Omental fat pad (tissue), 4 donors: ENCODE measurements at places on chromosomes 4 and X.

DNA sequence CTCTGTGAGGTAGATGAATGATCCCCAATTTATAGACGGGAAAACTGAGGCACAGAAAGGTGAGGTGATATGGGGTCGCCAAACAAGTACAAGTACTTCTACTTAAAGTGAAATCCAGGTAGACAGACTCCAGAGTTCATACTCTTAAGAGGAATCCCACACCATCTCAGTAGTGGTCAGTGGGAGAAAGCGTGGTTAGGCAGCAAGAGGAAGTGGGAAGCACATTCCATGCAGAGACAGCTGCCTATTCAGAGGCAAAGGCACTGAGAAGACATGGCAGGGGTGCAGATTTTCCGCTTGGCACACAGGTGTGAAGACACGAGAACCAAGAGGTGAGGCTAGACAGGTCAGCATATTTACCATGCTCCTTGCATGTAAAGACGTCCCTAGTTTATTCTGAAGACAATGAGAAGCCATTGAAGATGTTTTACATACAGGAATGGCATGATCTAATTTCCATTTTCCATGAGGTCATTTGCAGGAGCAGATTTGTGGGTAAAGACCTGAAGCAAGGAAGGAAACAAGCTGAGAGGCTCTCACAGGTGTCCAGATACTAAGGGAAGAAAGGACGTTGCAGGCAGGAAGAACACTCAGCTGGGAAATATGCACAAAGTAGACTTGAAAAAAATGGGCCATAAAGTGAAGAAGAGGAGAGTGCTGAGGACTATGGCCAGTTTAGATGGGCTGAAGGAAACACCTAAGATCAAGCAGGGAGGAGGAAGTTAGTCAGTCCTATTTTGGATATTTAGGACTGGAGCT, 17.3 kb upstream of the CLNK start:
- no peak for DNase-seq

DNA sequence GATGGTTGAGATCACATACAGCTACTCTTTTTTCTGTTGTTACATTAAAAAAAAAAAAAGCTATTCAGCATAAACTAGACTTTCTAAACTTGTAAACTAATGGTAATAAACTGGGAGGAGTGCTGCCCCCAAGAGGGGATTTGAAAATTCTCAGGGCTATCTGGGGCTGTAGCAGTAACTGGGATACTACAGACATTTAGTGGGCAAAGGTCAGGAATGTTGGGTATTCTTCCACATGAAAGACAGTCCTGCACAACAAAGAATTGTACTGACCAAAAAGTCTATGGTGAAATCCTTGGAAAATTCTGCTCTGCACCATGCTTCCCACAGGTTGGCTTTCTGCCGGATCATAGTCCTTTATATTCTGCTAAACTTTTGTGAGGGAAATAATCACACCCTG, 232.6 kb upstream of the BOD1L1 start:
- no peak for DNase-seq

DNA sequence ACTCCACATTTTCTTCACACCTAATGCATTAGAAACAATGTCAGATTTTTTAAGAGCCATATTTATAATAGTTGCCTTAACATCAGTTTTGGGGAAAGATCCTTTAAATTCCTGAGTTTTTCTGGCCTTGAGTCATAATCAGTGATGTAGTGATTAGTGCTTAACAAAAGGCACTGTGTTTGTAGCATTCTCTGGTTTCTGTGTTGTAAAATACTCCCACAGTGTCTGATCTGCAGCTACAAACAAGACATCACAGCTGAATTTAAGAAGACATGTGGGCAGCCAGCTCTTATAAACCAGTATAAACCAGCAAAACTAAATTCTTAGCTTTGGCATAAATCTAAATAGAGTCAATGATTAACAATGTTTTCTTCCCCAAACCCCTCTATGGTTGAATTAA, 233.8 kb downstream of the FSTL5 start:
- DNase-seq, result no peak

DNA sequence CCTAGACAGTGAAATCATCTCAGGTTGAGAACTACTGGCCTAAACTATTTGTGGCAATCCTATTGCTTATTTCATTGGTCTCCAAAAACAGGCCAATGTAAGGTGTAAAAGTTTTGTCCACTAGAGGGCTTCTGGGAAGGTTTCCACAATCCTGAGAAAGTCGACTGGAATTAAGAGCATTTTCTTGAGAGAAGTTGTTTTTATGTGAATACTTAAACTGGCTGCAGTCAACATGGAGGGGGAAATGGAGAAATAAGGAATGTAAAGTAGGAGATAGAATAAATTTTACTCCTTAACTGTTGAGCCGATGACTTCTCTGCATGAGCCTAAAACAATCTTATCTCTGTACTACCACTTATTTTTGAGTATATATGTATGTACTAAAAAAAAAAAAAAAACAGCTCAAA, 11.0 kb upstream of the EIF4E start:
- no peak for DNase-seq

GRCh38 chrX:109997786-109998452, 5.0 kb upstream of the TMEM164 start:
- DNase-seq, result no peak

GRCh38 chrX:104659005-104659744, 93.2 kb downstream of the IL1RAPL2 start:
- DNase-seq, result no peak

- no peak for DNase-seq
Observed at GRCh38 chr4:159035570-159035969, 67.3 kb upstream of the RAPGEF2 start.

GRCh38 chr4:67030636-67031035, 514.7 kb downstream of the CENPC start:
- no peak for DNase-seq

DNA sequence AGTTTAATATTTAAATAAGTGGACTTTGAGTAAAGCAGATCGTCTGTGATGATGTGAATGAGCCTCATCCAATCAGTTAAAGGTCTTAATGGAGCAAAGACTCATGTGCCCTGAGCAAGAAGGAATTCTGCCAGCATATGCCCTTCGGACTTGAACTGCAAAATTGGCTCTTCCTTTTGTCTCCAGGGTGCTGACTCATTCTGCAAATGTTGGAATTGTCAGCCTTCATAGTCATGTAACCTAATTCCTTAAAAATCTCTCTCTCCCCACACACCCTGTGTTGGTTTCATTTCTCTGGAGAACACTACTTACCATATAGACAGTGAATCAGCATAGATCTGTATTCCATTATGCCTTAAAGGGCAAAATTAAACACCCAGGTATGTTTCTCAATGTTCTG, 609.8 kb upstream of the GALNTL6 start:
- DNase-seq, result no peak

- no peak for DNase-seq
Observed at GRCh38 chr4:159077702-159078495, 25.0 kb upstream of the RAPGEF2 start.

DNA sequence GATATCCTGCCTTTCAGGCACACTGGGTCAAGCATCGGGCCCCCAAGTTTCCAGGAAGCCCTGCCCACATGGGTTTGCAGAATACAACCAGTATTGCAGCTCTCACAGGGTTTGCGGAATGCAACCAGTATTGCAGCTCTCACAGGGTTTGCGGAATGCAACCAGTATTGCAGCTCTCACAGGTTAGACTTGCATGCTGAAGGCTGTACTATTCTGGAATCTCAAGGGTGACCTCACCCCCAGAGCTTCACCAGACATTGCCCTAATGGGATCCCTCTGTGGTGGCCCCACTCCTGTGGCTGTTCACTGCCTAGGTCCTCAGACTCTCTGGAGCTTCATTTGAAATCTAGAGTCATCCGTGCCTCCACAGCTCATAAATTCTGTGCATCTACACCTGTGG, 640.7 kb upstream of the ATOH1 start:
- no peak for DNase-seq

GRCh38 chr4:14218641-14219040, 591.1 kb upstream of the BOD1L1 start:
- no peak for DNase-seq

GRCh38 chrX:7061429-7061828, 86.1 kb upstream of the STS start:
- no peak for DNase-seq

- no peak for DNase-seq
Observed at GRCh38 chrX:122625239-122625638, 558.8 kb upstream of the GRIA3 start.

- DNase-seq, result no peak
Observed at GRCh38 chr4:93764639-93765246, 63.8 kb upstream of the ATOH1 start.

- no peak for DNase-seq
Observed at GRCh38 chrX:119635799-119636198, 29.6 kb upstream of the NKRF start.

- no peak for DNase-seq
Observed at GRCh38 chr4:73874386-73874785, 5.2 kb downstream of the CXCL1 start.

- DNase-seq, result no peak
Observed at GRCh38 chr4:20680736-20681135, 19.5 kb upstream of the PACRGL start.

- DNase-seq, result no peak
Observed at GRCh38 chr4:8602686-8603430, 10.3 kb downstream of the CPZ start.

GRCh38 chr4:54813674-54814073, 155.9 kb downstream of the KIT start:
- no peak for DNase-seq

DNA sequence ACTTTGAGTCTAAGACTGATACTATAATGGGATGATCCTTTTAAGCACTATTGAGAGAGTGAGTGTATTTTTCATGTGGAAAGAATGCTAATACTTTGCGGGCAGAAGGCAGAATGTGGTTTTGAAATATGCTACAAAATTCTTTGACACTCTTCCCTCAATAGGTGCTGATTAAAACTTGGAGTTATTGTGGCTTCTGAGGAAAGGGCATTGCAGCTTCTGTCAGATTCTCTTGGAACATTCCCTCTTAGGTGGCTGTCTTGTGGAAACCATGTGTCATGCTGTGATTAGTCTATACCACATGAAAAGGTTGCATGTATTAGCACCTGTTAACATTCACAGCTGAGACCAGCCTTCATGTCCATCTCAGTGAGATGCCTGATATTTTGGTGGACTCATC, 547.0 kb downstream of the STIM2 start:
- DNase-seq, result no peak

DNA sequence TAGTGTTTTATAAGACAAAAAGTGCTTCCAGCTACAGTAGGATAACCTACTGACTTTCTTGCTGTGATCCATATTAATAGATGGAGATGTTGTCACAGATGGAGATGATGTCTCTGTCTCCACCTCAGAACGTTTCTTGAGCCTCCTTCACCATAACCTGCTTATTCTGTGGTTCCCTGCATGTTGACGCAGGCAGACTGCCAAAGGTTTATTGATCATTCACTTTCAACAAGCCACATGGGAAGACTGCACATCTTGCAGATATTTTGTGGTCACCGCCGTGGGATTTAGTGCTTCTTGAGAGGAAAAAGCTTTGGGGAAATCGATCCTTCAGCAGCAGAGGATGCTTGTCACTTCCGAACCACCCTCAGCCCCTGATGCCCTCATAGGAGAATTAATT, 943.0 kb upstream of the PRKX start:
- no peak for DNase-seq

- DNase-seq, result no peak
Observed at GRCh38 chr4:20646287-20646686, 54.0 kb upstream of the PACRGL start.

GRCh38 chrX:149962859-149963757, 24.8 kb upstream of the EOLA2 start:
- no peak for DNase-seq

GRCh38 chr4:76200771-76201231, 12.8 kb downstream of the SCARB2 start:
- no peak for DNase-seq

DNA sequence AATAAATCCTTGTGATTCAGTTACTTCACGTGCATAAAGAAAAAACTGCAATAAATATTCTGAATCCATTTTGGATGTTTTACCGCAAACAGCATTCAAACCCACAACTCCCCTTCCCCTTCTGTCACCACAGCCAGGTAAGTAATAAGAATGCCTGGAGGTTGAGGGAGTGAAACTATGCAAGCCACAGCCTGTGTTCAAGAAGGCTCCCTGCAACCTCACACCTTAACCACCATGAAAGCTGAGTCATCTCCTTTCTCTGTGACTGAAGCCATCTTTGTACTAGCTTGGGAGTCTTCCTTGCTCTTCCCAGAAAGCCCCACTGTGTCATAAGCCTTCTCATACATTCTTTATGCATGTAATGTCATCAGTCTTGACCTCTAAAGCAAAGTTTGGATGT, 297.0 kb upstream of the PUDP start:
- no peak for DNase-seq

DNA sequence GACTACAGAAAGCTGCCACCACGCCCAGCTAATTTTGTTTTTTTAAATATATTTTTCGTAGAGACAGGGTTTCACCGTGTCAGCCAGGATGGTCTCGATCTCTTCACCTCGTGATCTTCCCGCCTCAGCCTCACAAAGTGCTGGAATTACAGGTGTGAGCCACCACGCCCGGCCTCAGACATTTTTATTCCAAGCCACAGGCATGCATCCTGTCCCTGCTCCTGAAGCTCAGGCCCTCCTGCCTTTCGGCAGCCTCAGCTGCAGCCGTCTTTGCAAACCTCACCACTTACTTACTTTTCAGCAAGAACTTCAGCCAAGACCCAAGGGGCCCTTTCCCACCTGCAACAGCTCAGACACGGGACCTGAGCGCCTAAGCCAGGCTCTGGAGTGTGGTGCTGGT, 26.0 kb downstream of the FAM53A start:
- DNase-seq, result no peak

GRCh38 chr4:7279902-7280301, 87.6 kb downstream of the SORCS2 start:
- DNase-seq, result no peak
